A549 (cell line): ENCODE measurements at places on chromosomes 4 and X.

DNA sequence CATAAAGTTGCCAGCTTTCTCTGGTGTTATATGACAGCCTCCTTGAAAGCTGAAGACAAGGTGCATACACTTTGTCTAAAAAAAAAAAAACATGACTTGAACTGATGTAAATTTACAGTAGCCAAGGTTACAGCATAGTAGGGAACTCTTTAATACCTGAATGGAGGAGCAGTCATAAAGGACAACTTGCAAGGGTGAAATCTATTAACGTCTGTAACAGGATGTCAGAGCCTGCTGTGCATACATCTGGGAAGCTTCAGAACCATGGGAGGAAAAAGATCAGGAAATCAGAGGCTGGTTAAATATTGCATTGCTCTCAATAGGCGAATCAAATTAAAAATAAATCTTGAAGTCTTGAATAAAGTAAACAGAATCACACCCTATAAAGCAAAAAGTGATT, 484.0 kb upstream of the CTSO start:
- DNase-seq: no peak

GRCh38 chrX:150038315-150038714, 100.0 kb upstream of the EOLA2 start:
- DNase-seq: no peak

DNA sequence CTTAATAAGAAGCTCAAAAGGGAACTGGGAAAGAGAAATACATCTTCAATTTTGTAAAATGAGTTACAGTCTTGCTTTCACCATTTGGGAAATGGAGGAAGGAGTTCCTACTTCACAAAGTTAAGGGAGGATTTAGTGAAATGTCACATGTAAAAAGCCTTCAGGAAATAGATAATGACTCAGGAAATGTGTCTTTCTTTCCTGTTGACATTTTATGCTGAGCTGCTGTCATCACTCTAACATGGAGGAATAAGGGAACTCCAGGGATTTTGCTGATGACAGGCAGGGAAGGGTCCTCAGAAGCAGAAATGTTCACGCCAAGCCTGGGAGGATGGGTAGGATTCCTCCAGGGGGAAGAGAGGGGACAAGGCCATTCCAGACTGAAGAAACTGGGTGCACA, 251.1 kb downstream of the USP46 start:
- DNase-seq: no peak

DNA sequence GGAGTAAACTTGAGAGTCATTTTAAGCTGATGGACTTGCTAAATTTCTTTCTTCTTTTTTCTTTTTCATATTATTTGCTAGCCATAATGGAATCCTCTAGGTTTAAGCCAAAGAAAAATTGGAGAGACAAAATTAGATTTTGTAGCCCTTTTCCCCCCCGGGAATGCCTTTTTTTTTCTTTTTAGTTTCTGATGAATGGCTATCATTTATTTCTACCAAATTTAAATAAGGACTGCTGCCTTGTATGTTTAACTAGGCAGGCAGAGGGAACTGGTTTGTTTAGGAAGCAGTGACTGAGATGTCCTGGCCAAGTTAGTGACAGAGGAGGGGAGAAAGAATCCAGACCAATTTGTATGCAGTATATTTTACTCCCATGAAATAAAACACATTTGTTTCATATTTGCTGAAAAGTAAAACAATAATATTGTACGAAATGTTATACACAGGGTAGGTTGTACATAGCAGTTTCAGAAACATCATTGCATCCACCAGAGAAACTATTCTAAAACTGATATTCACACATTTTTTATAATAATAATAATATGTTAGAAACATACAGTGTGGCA, 5.7 kb downstream of the PITX2 start:
- no peak for DNase-seq

DNA sequence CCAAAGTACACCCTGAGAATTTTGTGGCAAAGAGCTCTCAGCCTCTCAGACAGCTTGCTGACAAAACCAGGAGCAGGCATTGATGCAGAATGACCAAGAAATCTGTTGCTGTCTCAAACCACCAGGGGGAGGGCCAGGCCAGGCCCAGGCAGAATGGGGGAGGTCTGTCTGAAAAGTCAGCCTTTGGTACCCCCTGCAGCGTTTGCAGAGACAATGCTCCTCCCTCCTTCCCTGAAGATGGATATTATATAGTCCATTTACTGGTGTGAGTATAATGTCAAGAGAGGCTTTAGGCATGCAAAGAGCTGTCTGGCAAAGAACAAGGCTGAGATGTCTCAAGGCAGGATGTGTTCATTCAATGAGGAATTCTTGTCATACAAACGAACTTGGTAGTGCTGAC, 52.9 kb upstream of the TRPC5OS start:
- peak; percentile 16 for DNase-seq

DNA sequence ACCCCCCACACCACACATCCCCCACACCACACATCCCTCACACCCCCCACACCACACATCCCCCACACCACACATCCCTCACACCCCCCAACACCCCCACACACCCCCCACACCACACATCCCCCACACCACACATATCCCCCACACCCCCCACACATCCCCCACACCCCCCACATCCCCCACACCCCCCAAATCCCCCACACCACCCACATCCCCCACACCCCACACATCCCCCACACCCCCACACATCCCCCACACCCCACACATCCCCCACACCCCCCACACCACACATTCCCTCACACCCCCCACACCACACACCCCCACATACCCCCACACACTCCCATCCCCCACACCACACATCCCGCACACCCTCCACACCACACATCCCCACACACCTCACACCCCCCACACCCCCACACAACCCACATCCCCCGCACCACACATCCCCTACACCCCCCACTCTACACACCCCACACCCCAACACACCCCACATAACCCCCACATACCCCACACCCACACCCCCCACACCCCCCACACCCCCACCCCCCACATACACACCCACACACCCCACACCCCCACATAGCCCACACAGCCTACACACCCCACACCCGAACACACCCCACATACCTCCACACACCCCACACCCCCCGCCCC, 172.9 kb downstream of the DCLK2 start:
- DNase-seq: no peak
